Amygdala (tissue), 56 donors: ENCODE measurements at places on chromosomes 6 and 20.

- DNase-seq, result no peak
Measured at GRCh38 chr20:48740712-48741111, 87.1 kb downstream of the PREX1 start.

GRCh38 chr20:23311947-23312506 lies 38.6 kb upstream of the NXT1 start:
- DNase-seq, result no peak

GRCh38 chr6:43009124-43009523 lies 4.6 kb downstream of the MEA1 start:
- no peak for DNase-seq

GRCh38 chr20:52142757-52143156 lies 48.8 kb downstream of the ZFP64 start:
- no peak for DNase-seq

- no peak for DNase-seq
Measured at GRCh38 chr20:2387180-2387577, 6.5 kb downstream of the TGM6 start.

GRCh38 chr20:13046409-13046808 lies 37.6 kb downstream of the SPTLC3 start:
- DNase-seq, result no peak

DNA sequence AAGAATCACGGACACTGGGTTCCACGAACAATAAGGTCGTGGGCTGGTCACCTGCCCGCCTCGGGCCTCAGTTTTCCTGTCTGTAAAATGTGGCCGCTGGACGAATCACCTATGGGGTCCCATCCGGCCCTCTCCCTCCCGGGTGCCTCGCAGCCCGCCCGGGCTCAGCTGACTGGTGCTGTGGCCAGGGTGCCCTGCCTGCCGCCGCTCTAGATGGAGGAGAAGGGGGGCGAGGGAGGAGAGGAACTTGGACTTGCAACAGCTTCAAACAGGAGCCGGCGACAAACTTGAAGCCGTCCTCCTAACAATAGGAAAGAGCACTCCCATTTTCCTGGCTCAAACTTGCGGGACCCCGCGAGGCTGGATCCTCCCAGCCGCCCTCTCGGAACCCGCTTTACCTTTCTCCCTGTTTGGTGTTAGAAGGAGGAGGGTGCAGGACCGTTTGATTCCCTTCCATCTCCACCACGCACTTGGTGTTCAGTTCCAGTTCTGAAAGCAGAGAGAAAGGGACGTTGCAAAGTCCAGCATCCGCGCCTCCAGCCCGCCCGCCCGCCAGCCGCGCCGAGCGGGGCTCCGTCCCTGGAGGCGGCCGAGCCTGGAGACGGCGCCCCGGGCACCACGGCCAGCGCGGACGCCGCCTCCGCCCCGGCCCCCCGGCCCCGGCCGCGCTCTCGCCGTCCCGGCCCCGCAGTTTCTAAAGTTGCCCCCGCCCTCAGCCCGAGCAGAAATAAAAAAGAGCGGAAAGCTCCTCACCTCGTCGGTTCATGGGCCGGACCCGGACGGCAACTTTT lies 584 bp downstream of the KIF13A start:
- peak; percentile 53 for DNase-seq

DNA sequence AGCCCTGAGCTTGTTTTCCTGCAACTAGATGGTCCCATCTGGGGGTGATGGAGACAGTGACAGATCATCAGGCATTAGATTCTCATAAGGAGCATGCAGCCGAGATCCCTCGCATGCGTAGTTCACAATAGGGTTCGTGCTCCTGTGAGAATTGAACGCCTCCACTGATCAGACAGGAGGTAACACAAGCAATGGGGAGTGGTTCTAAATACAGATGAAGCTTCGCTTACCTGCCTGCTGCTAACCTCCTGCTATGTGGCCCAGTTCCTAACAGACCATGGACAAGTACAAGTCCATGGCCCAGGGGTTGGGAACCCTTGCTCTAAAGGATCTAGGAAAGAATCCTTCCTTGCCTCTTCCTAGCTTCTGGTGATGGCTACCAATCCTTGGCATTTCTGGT lies 42.7 kb downstream of the RIPOR3 start:
- DNase-seq, result no peak

- no peak for DNase-seq
Measured at GRCh38 chr6:112931832-112932231, 584.7 kb downstream of the RFPL4B start.

DNA sequence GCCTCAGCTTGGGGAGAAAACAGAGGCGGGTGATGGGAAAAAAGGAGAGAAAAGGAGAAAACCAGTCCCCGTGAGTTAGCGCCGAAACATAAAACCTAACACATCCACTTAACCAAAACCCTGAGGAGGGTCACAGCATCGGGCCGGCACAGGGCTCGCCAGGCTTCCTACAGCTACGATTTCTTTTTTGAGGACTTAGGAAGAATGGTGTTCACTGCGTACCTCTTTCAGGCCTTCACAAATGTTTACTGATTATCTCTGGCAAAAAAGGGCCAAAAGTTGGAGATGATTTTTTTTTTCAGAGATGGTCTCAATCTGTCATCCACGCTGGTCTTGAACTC lies 48.8 kb downstream of the DSTN start:
- DNase-seq, result no peak

GRCh38 chr20:50431066-50431450 lies 79.1 kb upstream of the PTPN1 start:
- no peak for DNase-seq

GRCh38 chr6:12814015-12814414 lies 97.4 kb downstream of the PHACTR1 start:
- DNase-seq, result no peak

GRCh38 chr6:34964564-34964963 lies 75.5 kb downstream of the ANKS1A start:
- DNase-seq, result no peak

- DNase-seq, result no peak
Measured at GRCh38 chr6:148085631-148086331, 256.9 kb upstream of the SASH1 start.

GRCh38 chr6:34412643-34413214 lies 13.1 kb downstream of the RPS10 start:
- no peak for DNase-seq

DNA sequence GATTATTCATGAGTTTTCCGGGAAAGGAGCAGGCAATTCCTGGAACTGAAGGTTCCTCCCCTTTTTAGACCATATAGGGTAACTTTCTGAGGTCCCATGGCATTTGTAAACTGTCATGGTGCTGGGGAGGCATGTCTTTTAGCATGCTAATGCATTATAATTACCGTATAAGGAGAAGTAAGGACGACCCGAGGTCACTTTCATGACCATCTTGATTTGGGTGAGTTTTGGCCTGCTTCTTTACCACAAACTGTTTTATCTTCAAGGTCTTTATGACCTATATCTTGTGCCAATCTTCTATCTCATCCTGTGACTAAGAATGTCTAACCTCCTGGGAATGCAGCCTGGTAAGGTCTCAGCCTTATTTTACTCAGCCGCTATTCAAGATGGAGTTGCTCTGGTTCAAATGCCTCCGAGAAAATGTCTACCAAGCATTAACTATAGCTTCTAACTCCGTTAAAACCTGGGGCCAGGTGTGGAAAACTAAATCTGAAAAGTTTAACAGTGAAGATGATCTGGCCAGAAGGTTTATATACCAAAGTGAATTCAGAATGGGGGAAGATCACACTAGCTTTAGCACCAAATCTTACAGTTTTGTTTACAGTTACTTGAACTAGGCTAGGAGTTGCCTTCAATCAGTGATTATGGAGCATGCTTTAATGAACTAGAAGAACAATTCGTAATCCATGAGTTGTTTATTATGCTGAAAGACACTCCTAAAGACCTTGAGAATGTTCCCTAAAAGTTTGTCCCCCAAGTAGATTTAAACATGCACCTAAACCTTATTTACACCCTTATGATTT lies 80.0 kb upstream of the TOP1 start:
- no peak for DNase-seq

GRCh38 chr6:119296036-119297035 lies 53.2 kb downstream of the MAN1A1 start:
- DNase-seq, result no peak

GRCh38 chr6:162450358-162450757 lies 277.2 kb downstream of the PRKN start:
- no peak for DNase-seq

GRCh38 chr6:166478782-166479592 lies 96.2 kb upstream of the MPC1 start:
- no peak for DNase-seq

DNA sequence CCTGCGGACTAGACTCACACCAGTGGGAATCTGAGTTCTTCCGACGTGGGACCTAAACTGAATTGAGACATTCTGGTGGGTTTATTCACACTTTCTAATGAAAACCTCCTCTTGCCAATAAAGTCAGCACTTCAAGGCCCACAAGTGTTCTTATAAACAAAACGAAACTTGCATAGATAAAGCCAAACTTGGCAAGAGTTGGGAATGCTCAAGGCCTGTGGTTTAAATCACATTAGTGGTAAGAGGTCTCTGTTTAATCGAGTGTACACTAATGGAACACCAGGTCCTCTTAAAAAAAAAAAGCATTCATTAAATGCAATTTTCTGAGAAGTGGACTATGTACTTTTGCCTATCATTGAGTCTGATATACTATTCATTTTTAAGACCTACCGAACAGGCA lies 143.3 kb downstream of the SMOC2 start:
- no peak for DNase-seq

GRCh38 chr6:89509777-89510281 lies 76.9 kb downstream of the ANKRD6 start:
- no peak for DNase-seq

DNA sequence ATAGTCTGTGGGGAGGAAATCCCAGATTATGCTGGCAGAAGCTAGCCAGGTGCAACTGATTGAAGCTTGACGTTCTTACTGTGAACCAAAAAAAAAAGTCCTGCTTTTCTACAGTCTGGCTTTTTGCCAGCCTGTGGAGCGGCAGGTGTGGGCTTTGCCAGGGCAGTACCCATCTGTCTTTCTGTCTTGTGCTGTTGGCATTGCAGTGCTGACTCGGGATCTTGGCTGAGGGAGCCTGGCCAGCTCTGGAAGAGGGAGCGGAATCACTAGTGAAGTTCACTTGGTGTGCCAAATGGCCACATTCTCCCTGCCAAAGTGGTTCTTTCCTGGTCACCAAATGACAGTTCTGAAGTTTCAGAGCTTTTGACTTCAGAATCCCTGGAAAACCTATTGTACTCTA lies 5.0 kb downstream of the KIF3B start:
- DNase-seq, result peak; percentile 4

GRCh38 chr6:141641406-141641805 lies 491.3 kb upstream of the GJE1 start:
- no peak for DNase-seq

DNA sequence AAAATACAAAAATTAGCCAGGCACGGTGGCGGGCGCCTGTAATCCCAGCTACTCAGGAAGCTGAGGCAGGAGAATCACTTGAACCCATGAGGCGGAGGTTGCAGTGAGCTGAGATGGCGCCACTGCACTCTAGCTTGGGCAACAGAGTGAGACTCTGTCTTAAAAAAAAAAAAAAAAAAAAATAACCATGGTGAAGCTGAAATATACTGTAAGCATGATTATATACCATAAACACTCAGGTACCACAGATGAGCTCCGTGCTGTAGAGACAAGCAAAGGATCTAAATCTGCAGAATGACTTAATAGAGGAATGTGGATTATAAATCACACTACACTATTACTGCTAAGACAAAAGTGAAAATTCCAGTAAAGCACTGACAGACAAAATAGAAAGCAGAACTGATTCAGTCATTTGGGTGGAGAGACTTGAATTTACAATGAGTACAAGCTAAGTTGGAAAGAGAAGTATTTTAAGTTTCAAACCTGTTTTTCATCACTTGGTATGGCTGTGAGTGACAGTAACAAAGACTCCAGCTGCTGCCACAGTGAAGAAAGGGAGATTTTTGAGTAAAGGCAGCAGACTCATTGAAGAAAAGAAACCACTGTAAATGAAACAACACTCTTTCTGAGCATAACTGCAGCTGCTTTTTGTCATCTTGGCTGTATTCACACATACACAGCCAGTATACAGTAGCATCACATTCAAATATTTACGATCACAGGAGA lies 322.1 kb downstream of the RNGTT start:
- no peak for DNase-seq

GRCh38 chr6:97668716-97669115 lies 385.7 kb upstream of the MMS22L start:
- DNase-seq, result no peak

GRCh38 chr20:45080867-45081624 lies 19.9 kb downstream of the KCNS1 start:
- DNase-seq, result no peak

DNA sequence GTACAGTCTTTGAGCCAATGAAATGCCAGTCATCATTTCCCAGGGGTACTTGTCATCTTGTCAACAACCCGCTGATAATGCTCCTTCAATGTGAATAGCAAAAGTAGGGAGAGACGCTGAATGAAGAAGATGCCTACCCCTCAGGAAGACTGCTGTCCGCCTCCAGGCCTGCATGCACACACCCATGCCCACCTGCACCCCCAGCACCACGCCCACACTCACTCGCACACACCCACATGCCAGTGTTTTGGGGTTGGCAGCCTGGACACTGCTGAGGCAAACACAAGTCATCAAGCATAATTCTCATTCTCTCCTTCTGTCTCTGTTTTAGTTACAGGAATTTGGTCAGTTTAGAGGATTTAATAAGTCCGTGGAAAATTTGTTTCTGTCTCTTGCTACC lies 63.6 kb downstream of the SYTL3 start:
- no peak for DNase-seq

DNA sequence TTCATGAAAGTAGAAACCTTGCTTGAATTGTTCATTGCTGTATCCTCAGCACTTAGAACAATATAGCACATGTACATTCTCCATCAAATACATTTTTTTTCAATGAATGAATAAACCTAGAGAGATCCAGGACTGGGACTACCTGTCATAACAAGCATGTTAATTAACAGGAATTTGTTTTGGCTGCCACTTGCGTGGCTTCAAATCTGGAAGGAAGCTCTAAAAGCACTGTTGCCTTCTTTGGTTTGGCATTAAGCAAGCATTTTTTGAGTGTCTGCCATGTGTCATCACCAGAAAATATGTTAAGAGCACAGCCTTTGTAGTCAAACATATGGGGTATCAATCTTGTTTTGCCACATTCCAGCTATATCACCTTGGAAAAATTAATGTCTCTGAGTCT lies 131.9 kb upstream of the BACH2 start:
- DNase-seq, result no peak

- DNase-seq, result peak; percentile 42
Measured at GRCh38 chr20:38278131-38278530, 17.6 kb upstream of the KIAA1755 start.

- no peak for DNase-seq
Measured at GRCh38 chr6:35062676-35063574, 78.2 kb downstream of the TCP11 start.

DNA sequence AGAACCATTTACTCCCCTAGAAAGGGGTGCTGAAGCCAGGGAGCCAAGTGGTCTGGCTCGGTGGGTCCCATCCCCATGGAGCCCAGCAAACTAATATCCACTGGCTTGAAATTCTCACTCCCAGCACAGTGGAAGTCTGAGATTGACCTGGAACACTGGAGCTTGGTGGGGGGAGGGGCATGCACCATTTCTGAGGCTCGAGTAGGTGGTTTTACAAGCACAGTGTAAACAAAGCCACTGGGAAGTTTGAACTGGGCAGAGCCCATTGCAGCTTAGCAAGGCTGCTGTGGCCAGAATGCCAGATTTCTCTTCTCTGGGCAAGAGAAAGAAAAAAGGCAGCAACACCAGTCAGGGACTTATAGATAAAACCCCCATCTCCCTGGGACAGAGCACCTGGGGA lies 855.8 kb upstream of the CITED2 start:
- no peak for DNase-seq

- no peak for DNase-seq
Measured at GRCh38 chr20:59121714-59122565, 41.7 kb upstream of the ZNF831 start.
